ENCODE measurements at places on chromosomes 4 and X.
A peak's percentile ranks its signal among the peaks of the same experiment; 100 is the strongest.

GRCh38 chr4:8322794-8323704, 53.5 kb downstream of the HTRA3 start:
- DNase-seq = no peak

GRCh38 chr4:156290811-156291210, 337.1 kb upstream of the CTSO start:
- DNase-seq = no peak

DNA sequence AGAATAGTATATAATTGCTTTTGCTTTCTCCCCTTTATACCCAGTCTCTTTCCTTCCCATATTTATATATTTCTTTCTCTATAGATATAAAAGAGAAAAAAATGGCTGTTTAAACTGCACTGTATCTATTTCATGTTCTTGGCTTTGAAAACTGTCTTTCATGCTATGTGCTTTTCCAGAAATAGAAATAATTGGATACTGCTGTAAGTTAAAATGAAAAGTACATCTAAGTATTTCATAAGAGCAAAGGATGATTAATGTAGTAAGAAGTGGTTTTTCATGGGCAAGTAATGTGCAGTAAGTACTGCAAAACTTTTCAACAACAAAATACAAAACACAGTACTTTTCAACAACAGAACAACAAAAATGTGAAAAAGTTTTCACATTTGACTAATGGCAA, 237.9 kb downstream of the SNCA start:
- DNase-seq = no peak

DNA sequence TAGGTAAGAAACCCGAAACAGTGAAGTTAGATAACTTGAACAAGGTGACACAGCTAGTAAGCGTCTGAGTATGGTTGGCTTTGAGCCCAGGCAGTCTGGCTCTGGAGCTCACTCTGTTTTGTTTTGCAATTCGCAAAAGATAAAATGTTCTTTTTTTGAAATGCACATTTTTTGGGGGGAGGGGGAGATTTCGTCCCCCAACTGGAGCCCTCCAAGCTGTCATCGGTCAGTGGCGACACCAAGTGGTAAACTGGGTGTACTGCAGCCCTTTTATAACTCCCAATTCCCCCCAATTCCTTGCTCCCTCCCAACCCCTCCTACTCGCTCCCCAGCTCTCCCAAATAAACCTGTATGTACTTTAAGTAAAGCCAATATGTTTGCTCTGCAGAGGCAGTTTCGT, 2.8 kb upstream of the CLCN5 start:
- peak; percentile 16 for DNase-seq

DNA sequence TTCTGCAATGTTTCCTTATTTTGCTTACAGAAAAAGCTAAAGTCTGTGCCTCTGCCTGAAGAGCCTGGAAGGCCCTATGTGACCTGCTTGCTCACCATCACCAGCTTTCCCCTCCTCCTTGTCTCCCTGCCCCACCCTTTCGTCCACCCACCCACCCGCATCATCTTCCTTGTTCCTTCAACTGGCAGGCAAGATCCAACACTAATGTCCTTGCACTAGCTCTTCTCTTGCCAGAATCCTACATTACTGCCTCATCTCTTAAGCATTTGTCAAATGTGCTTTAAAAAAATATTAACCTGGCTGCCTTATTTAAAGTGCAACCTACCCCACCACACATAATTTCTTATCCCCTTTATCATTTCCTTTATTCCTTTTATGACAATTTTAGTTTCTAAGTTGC, 165.1 kb upstream of the PPP3CA start:
- no peak for DNase-seq

DNA sequence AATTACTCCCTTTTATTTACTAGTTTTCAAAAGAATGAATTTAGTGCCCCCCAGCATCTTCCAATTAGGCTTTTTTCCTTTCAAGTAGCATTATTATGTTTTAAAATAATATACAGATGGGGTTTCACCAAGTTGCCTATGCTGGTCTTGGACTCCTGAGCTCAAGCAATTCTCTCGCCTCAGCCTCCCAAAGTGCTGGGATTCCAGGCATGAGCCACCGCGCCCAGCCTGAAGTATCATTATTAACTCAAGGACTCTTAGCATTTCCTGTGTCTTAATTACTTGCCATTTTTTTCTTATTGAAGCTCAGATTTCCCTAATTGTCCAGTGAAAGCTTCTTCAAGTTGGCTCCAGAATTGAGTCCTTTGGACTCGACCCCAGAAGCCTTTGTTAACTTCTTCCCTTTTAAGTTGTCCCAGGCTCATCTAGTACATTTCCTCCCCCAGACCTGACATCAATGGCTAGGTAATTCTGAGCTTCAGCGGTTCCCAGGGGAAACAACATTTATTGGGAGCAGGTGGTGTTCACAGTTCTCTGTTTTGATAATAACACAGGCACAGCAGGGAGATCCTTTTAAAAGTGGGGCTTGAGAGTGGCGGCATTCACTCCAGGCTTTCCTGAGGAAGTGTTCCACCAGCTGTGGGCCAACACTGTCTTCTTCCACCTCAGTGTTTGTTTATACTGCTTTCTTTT, 10.0 kb downstream of the SAT1 start:
- no peak for DNase-seq

DNA sequence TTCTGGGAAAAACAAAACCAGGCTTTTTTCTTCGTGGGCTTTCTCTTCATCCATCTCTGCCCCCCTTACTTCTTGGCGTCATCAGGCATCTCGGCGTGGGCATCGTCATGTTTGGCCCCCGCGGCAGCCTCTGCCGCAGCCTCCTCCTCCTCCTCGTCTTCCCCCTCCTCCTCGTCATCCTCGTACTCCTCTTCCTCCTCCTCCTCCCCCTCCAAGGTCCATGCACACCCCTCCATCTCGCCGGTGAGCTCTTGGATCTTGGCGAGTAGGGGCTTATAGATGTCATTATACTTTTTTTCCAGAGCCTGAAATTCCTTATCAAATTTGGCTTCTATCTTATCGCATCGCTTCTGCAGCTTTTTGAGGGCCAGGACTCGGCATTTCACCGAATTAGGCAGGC, 488 bp downstream of the NAP1L5 start:
- DNase-seq = no peak

DNA sequence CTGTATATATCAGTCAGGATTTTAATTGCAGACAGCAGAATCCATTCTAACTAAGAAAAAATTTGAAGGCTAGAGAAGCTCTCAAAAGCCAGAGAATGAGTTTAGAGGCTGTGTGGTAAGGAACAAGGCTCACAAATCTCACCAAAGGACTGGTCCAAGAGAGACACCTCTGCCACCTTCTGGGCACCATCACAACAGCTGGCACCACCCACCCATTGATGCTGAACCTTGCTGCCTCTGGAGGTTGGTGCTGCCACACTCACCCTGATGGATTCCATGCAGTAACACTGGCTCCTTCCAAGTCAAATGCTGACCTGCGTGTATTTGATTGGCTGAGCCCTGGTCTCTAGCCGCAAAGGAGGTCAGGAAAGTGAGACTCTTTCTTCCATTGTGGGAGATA, 100.8 kb downstream of the BEND2 start:
- DNase-seq = no peak

DNA sequence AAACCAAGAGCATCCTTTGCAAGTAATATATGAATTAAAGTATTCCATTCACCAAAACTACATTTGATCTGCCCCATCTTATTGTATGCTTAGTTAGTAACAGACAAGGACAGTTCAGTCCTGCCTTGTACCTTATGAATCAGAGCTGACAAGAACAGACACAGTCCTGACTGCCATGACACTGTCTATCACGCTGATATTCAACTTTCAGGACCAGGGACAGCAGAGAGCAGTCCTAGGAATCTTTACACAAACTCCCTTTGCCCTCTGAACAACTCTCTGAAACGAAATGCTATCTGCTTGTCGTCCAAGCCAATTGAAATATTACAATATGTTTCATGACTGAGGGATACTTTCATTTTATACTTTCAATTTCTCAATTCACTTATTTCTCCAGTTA, 268.6 kb upstream of the VCX start:
- DNase-seq = peak; percentile 30

GRCh38 chrX:39688576-39689375, 409.0 kb downstream of the BCOR start:
- DNase-seq = peak; percentile 59

DNA sequence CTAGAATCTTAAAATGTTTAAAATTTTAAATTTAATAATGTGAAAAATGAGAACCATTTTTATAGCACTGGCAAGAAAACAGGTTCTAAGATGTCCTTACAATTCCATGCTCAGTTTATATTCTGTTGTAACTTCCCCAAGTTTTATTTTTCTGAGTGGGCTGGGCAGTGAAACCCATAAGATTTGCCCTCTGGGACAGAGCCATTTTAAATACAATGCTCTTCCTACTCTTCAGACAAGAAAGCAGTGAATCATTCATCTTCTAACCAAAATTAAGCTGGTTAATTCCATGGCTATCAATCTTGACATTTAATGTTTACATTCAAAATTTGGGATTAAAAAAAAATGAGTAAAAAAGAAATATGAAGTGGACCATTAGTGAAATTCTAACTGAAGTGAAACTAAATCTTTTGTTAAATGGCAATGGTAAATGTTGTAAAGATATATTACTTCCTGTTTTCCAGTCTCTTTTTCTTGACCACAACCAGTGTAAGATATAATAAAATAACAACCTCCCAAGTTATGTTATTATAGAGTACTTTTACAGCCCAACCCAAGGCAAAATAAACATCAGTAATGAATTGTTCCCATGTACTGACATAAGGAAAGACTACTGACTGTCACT, 37.2 kb upstream of the PTPN13 start:
- no peak for DNase-seq

- no peak for DNase-seq
Measured at GRCh38 chr4:14070289-14070880, 442.9 kb upstream of the BOD1L1 start.

DNA sequence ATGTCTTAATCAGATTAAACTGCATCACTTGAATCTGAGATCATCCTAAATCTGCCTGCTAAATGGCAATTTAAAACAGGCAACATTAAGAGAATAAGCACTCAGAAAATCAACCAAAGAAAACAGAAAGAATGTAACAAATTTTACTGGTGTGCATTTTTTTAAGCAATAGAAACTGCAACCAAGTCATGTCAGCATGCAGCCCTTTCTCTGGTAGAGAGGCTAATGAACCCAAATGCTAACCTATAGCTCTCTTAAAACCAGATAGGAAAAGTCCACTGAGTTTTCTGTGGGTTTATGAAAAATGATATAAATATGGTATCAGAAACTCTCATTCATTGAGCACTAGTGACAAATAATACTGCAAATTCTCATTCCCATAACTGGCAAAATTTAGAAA, 35.6 kb downstream of the COL25A1 start:
- DNase-seq = no peak

GRCh38 chr4:5572114-5572513, 136.2 kb downstream of the EVC2 start:
- no peak for DNase-seq

- no peak for DNase-seq
Measured at GRCh38 chr4:122758033-122758432, 25.5 kb downstream of the BBS12 start.

GRCh38 chr4:8738471-8738931, 133.1 kb downstream of the HMX1 start:
- DNase-seq = no peak

- DNase-seq = peak; percentile 13
Measured at GRCh38 chrX:110125446-110126162, 122.7 kb downstream of the TMEM164 start.

DNA sequence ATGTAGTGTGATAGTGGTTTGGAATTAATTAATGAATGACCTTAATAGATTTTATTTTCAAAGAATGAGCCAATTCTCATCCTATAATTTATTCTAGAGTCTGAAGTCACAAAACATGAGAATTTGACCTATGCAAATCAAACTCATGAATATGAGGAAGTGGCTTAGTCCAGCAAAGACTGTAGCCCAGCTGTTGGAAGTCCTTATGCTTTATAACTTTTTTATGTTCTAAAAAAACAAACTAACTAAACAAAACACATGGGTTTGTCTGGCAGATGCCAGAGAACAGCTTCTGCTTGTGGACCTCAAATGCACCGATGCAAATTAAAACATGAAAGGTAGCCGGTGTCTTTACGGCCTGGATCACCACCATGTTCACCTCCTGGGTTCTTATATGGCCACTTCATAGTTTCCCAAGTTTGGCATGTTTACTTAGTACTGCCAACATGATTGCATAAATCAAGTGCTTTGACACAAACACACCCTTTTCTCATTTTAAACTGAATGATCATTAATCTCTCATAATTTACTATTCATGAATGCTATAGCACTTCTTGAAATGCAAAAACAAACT, 277.4 kb downstream of the PAPSS1 start:
- DNase-seq = no peak

GRCh38 chr4:1124818-1125217, 11.5 kb upstream of the RNF212 start:
- no peak for DNase-seq

DNA sequence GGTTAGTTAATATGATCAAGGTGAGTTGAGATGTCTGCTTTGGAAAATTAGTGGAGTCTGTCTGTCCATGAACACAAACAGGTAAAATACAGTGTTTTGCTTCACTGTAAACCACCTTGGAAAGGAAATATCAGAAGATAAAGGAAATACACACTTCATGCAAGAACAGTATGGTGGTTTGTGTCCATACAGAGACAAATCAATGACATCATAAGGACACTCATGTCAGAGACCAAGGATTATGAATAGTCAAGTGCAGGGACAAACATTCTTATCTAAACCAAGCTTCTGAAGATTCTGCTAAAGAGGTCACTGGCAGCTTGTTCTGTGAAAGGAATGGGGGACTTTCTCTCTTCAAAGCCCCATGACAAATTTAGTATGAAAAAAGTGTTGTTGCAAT, 322.9 kb upstream of the F9 start:
- DNase-seq = no peak

DNA sequence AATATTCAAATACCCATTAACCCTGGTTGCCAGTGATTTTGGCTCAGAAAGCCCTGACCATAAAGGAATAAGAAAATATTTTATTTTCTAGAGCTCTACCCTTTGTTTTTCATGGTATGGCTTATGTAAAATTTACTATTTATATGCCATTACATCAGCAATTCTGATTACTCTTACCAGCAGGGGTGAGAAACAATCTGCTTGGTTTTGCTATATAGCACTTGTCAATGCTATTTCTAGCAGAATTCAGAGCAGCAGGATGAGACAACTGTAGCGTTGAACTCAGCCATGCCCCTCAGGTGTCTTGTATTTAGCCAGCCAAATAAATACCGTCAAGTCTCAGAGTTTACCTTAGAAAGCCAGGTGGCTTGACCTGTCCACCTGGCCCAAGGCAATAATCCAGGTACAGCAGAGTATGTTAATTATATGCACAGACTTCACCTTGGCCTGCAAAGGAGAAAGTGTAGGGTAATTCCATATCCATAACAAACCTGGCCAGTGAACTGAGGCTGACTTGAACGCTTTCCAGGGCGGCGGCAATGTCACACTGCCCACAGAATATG, 1303.5 kb downstream of the RAPGEF2 start:
- no peak for DNase-seq

GRCh38 chrX:118751950-118752783, 24.8 kb downstream of the IL13RA1 start:
- no peak for DNase-seq

DNA sequence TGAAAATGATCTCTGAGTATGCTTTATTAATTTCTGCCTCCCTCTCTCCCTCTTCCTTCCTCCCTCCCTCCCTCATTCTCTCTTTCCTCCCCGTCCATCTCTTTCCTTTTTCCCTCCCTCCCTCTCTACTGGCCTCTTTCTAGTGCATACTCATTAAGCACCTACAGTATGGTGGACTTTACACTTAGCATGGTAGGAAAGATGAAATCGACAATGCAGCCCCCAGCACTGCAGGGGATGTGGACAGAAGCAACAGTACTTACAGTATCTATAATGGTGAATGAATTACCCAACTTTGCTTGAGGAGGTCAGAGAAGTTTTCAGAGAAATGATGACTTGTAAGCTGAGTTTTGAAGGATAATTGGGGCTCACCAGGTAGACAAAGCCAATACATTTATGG, 143.8 kb upstream of the RPS6KA3 start:
- DNase-seq = no peak

Data from progenitor cell of endocrine pancreas (in vitro differentiated cells).